ENCODE measurements at places on chromosomes 6 and 20. TPM values are rescaled to one million over a fixed set of nuclear protein-coding genes. Genes with fewer than 3 reads are reported as not detected.

Gene NECAB3
- 13.8 TPM for total RNA-seq

Gene PROKR2
- not detected for total RNA-seq

Gene KPNA5
- total RNA-seq, result 1.3 TPM

Gene RAET1E
- 2.0 TPM for total RNA-seq

Gene LY6G5B
- 4.3 TPM for total RNA-seq
